ENCODE measurements at places on chromosomes 4 and X. TPM values are rescaled to one million over a fixed set of nuclear protein-coding genes. Genes with fewer than 3 reads are reported as not detected.

DNA sequence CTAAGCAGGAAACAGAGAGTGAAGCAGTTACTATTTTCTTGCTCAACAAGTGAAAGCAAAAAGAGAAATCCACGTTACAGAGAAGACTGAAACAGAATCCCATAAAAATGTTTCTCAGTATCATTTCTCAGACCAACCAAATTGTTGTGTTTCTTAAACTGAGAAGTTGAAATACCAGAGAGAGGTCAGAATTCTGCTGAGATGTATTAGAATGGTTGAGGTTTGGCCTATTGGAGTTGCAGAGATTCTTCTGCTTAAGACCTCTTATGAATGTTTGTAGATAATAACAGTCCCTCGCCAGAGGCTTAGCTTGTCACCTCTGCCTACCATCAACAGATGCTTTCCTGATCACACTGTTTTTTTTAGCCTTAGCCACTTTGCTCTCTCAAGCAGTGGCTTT, 481.4 kb downstream of the TRIML1 start:
- H3K27ac ChIP-seq: no peak overlapping the region
- H3K36me3 ChIP-seq: no peaks in the 10 kb centered on the region
- no peaks in the 10 kb centered on the region for H3K4me1 ChIP-seq
- no peaks in the 10 kb centered on the region for H3K27me3 ChIP-seq
- DNase-seq: no peak

GRCh38 chr4:107094332-107094731, 58.2 kb upstream of the DKK2 start:
- H3K27ac ChIP-seq: no peak overlapping the region
- DNase-seq: no peak
- no peak overlapping the region for H3K4me3 ChIP-seq
- no peaks in the 10 kb centered on the region for H3K36me3 ChIP-seq

GRCh38 chr4:27973056-27973455, 1112.4 kb downstream of the STIM2 start:
- H3K36me3 ChIP-seq: no peaks in the 10 kb centered on the region
- no peak overlapping the region for H3K4me3 ChIP-seq
- no peaks in the 10 kb centered on the region for H3K27me3 ChIP-seq
- DNase-seq: no peak

GRCh38 chr4:38751341-38752010, 31.3 kb downstream of the TLR10 start:
- H3K27me3 ChIP-seq: no peaks in the 10 kb centered on the region
- H3K4me1 ChIP-seq: no peaks in the 10 kb centered on the region
- H3K4me3 ChIP-seq: no peak overlapping the region
- H3K36me3 ChIP-seq: no peaks in the 10 kb centered on the region

HELT gene
- not detected for total RNA-seq
